ENCODE measurements at places on chromosomes 7 and 10. TPM values are rescaled to one million over a fixed set of nuclear protein-coding genes. Genes with fewer than 3 reads are reported as not detected.

GRCh38 chr7:4052130-4052529 lies 630.0 kb upstream of the FOXK1 start:
- no peak overlapping the region for H3K4me3 ChIP-seq
- H3K4me1 ChIP-seq = no peaks in the 10 kb centered on the region
- DNase-seq = no peak
- H3K27ac ChIP-seq = no peak overlapping the region

GRCh38 chr7:94394437-94395140 lies at the start of gene COL1A2:
TSS of gene COL1A2 (plus strand) at chr7:94394895. CDS start at chr7:94395032, 137 bp downstream.
- peaks cover 3% of the 10 kb centered on the region for H3K4me1 ChIP-seq
- H3K27ac ChIP-seq = no peak within 1 kb of the TSS
- DNase-seq = no peak
- peaks cover 59% of the 10 kb centered on the region for H3K27me3 ChIP-seq
- H3K4me3 ChIP-seq = no peak within 1 kb of the TSS

DNA sequence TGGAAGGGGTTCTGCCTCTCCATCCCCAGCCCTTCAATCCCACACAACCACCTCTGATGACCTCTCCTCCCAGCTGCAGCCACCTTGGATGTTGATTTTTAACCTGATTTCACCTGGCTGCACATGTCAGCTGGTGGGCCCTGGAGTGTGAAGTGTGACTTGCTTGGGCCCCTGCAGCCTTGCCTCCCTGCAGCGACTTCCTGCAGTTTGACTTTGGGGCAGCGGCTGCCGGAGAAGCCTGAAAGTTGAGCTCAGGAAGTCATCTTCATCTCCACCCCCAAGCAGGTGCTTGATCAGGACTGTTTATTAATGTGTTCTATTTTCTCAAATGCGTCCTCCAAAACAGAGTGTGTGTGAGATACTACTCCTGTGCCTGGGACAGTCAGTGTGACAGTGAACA lies 675.2 kb upstream of the GALNT17 start:
- no peaks in the 10 kb centered on the region for H3K27me3 ChIP-seq
- H3K4me1 ChIP-seq = no peaks in the 10 kb centered on the region
- no peak for DNase-seq
- no peak overlapping the region for H3K4me3 ChIP-seq

TFEC gene
- 1.0 TPM for total RNA-seq

VKORC1L1 gene
- total RNA-seq = 18.2 TPM

DNA sequence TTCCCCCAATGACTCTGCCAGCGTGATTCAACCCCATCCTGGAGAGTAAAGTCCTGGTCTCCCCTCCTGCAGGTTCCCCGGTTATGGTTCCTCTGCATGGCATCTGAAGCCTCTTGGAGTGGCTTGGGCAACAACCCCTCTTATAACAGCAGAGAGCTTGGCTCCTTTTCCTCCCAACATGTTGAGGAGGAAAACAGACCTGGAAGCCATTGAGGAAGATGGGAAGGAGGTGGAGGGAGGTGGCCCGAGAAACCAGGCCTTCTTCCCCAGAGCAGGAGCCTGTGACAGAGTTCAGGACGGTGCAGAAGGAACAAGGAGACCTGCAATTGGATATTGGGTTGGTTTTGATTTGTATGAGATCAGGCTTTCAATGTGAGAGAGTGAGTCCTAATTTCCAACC lies 184.0 kb upstream of the ADCY1 start:
- H3K4me1 ChIP-seq = no peaks in the 10 kb centered on the region
- no peak overlapping the region for H3K27ac ChIP-seq
- H3K27me3 ChIP-seq = peaks cover 3% of the 10 kb centered on the region
- no peak for DNase-seq

DNA sequence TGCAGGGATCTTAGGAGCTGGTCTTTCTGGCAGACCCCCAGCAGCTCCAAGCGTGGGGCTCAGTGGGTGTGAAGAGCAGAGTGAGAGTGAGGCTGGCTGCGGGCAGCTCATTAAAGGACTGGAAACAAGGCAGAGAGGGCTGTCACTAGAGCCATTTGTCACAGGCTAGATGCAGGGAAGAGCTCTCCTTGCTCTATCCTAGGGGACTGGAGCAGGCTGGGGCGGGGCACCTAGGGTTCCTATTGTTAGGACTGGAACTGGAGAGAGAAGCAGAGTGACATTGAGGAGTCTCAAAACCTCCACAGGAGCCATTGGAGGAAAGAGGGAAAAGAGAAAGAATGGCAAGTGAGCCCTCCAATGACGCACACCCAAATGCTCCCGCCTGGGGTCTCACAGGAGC lies 772 bp upstream of the DDC start:
- no peaks in the 10 kb centered on the region for H3K36me3 ChIP-seq
- DNase-seq = no peak
- H3K27me3 ChIP-seq = peaks cover 23% of the 10 kb centered on the region
- H3K4me3 ChIP-seq = no peak overlapping the region
- H3K4me1 ChIP-seq = no peaks in the 10 kb centered on the region

DNA sequence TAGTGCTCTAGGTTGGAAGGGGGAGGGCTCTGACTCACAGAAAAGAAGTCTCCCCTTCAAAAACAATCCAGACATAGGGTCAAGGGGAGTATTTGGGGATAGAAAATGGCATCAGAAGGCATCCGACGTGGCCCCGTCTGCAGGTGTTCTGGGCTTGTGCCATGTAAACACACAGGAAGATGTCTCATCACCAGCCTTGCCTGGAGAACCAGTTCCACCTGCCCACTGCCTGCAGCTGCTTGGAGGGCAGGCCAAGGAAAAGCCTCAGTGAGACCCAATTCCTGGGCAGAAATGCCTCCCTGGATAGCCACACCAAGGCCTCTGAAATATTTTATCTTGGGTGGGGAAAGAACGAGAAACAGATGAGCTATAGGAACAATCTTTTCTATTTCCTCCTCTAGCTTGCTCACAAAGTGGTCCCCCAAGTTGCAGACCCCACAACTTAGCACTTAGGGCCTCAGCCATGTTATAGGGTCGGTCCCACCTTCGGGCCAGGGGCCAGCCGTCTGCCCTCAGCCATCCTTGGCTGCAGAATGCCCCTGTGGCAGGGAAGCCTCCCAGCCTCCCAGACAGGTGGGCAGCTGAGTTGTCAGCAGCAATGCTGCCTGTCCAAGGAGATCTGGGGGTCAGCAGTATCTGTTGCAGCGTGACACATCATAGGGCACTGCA lies 54.3 kb upstream of the ECHDC3 start:
- no peak for DNase-seq
- peaks cover 29% of the 10 kb centered on the region for H3K4me1 ChIP-seq
- no peak overlapping the region for H3K27ac ChIP-seq
- no peaks in the 10 kb centered on the region for H3K36me3 ChIP-seq

DNA sequence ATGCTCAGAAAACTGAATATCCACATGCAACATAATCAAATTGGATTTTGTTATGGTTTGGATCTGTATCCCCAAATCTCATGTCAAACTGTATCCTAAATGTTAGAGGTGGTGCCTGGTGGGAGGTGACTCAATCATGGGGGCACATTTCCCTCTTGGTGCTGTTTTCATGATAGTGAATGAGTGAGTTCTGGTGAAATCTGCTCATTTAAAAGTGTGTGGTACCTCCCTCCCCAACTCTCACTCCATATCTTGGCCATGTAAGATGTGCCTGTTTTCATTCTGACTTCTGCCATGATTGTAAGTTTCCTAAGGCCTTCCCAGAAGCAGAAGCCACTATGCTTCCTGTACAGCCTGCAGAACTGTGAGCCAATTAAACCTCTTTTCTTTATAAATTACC lies 239.6 kb upstream of the KLF14 start:
- peaks cover 67% of the 10 kb centered on the region for H3K4me1 ChIP-seq
- H3K4me3 ChIP-seq = peak overlapping the region; percentile 77
- H3K27me3 ChIP-seq = no peaks in the 10 kb centered on the region
- H3K27ac ChIP-seq = peak overlapping the region; percentile 87

ABCB8 gene
- total RNA-seq = 82.8 TPM

DNA sequence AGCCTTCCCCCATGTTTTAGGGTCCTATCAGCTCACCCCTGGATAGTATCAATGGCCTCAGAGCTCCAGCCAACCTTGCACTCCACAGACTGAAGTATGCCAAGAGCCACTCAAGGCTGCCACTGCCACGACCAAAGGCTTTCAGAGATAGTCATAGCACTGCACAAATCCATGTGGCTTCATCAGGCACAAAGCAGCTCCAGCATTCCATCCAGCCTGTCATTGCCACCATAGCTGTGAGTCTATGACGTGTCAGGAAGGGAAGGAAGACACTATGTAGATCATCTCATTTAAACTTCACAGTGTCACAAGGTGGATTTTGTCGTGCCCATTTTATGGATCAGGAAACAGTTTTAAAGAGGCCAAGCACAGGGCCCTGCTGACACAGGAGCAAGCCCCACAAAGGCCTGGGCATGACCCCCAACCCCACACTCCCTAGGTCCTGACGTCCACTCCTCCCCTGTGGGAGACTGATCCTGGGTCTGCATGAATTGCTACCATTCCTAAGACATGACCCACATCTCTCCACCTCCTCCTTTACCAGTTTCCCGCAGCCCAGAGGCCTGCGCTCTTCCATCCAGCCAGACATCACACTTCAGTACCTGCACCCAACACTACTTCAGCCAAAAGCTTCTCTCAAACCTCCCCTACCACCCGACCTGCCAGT lies 119.4 kb downstream of the DIP2C start:
- no peak for DNase-seq
- H3K27me3 ChIP-seq = peaks cover 38% of the 10 kb centered on the region
- H3K4me1 ChIP-seq = no peaks in the 10 kb centered on the region
- H3K27ac ChIP-seq = no peak overlapping the region

DNA sequence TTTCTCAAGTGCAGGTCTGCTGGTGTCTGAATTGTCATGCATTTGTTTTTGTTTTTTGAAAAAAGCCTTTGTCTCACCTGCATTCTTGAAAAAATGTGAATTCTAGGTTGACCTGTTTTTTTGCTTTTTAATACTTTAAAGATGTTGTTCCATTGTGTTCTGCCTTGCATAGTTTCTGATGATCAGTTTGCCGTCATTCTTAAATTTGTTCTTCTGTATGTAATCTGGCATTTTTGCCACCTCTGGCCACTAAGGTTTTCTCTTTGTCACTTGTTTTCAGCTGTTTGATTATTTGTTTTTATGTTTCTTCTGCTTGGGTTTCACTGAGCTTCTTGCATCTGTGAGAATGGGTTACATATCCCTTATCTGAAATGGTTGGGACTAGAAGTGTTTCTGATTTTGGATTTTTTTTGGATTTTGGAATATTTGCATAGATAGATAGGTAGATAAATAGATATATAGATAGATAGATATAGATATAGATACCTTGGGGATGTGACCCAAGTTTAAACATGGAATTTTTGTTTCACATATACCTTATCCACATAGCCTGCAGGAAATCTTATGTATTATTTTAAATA lies 16.5 kb downstream of the MGMT start:
- peaks cover 44% of the 10 kb centered on the region for H3K36me3 ChIP-seq
- no peak overlapping the region for H3K4me3 ChIP-seq
- H3K27me3 ChIP-seq = no peaks in the 10 kb centered on the region
- no peak overlapping the region for H3K27ac ChIP-seq

DNA sequence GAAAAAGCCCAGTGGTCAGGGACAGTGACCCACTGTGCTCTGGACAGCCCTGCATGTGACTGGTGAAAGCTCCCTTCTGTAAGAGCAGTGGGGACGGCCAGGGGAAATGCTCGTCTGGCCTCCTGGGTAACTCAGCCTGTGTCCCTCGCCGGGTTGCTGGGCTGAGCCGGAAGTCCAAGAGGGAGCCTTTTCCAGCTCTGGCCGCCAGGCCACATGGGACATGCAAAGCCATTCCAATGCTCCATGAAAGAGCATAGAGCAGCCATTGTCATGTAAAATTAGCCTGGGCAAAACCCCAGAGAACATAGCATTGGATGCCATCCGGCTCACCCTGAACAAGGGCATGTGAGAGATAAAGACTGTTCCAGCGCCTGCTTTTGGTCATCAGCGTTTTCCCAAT lies 64.9 kb upstream of the ADRB1 start:
- peaks cover 3% of the 10 kb centered on the region for H3K27me3 ChIP-seq
- H3K4me3 ChIP-seq = no peak overlapping the region
- no peak for DNase-seq
- H3K4me1 ChIP-seq = peaks cover 6% of the 10 kb centered on the region
- no peak overlapping the region for H3K27ac ChIP-seq

SLC16A9 gene
- 0.24 TPM for total RNA-seq

GRCh38 chr7:21314954-21315353 lies 112.9 kb upstream of the SP4 start:
- H3K36me3 ChIP-seq = peaks cover 17% of the 10 kb centered on the region
- no peak for DNase-seq
- H3K4me1 ChIP-seq = no peaks in the 10 kb centered on the region
- no peaks in the 10 kb centered on the region for H3K27me3 ChIP-seq
- no peak overlapping the region for H3K4me3 ChIP-seq
- H3K27ac ChIP-seq = no peak overlapping the region

DNA sequence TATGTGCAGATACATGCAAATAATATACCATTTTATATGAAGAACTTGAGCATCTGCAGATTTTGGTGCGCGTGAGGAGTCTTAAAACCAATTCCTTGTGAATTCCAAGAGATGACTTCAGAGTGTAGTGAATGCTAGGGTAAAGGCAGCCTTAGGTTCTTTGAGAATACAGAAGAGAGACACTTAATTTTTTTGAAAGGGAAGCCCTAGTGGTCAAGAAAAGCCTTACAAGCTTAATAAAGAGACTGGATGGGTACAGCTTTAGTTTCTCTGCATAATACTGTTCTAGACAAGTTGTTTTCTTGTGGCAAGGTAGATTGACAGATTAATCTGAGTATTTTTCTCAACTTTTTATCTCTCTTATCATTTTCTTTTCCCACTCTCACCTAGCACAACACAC lies 636.5 kb downstream of the DNAJB9 start:
- no peaks in the 10 kb centered on the region for H3K4me1 ChIP-seq
- H3K27me3 ChIP-seq = no peaks in the 10 kb centered on the region
- H3K4me3 ChIP-seq = no peak overlapping the region
- DNase-seq = no peak
- peaks cover 7% of the 10 kb centered on the region for H3K36me3 ChIP-seq
- H3K27ac ChIP-seq = no peak overlapping the region

NUTM2E gene
- total RNA-seq = not detected

KLHL7 gene
- 19.5 TPM for total RNA-seq

WNT8B gene
- not detected for total RNA-seq

RBP4 gene
- total RNA-seq = not detected

- no peak overlapping the region for H3K27ac ChIP-seq
- H3K4me1 ChIP-seq = no peaks in the 10 kb centered on the region
- H3K4me3 ChIP-seq = no peak overlapping the region
- H3K36me3 ChIP-seq = no peaks in the 10 kb centered on the region
- H3K27me3 ChIP-seq = no peaks in the 10 kb centered on the region
- no peak for DNase-seq
Observed at GRCh38 chr7:122465296-122465695, 160.7 kb upstream of the FEZF1 start.

KCNIP2 gene
- 6.8 TPM for total RNA-seq
